ENCODE measurements at places on chromosomes 3 and 15.

GRCh38 chr3:141725036-141725435 lies 13.1 kb upstream of the RNF7 start:
- DNase-seq = peak; percentile 9

- DNase-seq = no peak
These were observed 460.8 kb downstream of the ROBO2 start for GRCh38 chr3:77500721-77501120.

- no peak for DNase-seq
These were observed 1403.1 kb upstream of the ALCAM start for GRCh38 chr3:103963599-103963998.

GRCh38 chr15:52208306-52208946 lies 17.2 kb upstream of the GNB5 start:
- peak; percentile 69 for DNase-seq

Measured in fibroblast of skin of right biceps (primary cell).